Amniotic stem cell (primary cell): ENCODE measurements at places on chromosomes 2 and 18.

DNA sequence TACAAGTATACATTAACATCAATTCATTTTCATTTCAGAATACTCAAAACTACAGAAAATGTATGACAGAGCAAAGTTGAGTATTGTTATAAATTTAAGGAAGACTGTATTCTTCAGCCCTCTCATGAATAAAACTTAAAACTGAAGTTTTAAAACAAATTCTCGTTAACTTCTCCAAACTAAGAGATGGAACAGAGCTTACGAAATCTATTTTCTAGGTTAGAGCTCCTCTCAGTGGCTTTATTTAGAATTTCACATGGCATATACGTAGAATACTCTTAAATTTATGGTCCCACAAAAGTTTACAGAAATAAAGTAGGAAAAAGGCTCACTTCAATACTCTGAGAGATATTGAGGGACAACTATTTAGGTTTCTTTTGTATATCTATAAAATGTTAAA lies 612.1 kb downstream of the KCNJ3 start:
- no peak for DNase-seq

DNA sequence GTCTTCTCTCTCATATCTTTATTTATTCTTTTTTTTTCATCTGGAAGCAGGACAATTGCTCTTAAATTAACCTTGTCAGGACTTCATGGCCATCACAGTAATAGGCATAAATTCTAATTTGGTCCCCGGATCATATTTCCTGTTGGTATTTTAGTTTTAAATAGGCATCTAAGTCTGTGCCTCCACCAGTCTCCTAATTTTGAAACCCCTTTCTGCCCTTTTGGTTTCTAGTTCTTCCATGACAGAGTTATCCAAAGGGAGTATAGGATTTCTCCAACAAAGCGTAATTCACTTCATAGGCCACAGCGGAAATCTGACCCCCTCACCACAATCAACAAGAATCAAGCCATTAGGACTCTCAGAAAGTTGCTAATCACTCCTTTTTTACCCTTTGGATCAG lies 3.8 kb downstream of the EPHA4 start:
- no peak for DNase-seq

GRCh38 chr2:134408386-134408785 lies 154.5 kb downstream of the MGAT5 start:
- no peak for DNase-seq

DNA sequence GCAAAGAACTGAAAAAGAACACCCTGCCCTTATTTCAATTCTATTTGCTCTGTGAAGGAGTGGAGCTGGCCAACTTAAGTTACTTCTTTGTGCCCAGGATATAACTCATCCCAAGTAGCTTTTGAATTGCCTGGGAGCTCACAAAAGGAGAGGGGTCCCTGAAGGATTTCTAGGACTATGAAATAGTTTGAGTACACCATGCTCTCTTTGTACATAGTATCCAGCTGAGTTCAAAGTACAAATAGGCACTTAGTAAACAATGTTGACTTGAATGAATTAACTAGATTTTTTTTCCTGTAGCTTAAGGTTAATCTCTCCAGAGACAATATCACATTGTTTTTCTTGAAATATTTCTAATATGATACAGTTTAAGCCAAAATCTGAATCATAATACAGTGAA lies 47.7 kb downstream of the ZC3H15 start:
- no peak for DNase-seq
